ENCODE measurements at places on chromosomes 6 and 20. TPM values are rescaled to one million over a fixed set of nuclear protein-coding genes. Genes with fewer than 3 reads are reported as not detected.

Gene GHRH
- not detected for total RNA-seq

GRCh38 chr20:23446505-23446904 lies 6.2 kb downstream of the CST11 start:
- peak; percentile 83 for DNase-seq

Gene COL11A2
- under 0.01 TPM for total RNA-seq

Gene SLC26A8
- total RNA-seq = not detected

GRCh38 chr6:22471132-22471690 lies 98.2 kb upstream of the HDGFL1 start:
- peak; percentile 16 for DNase-seq

Gene SIRPD
- under 0.01 TPM for total RNA-seq

DNA sequence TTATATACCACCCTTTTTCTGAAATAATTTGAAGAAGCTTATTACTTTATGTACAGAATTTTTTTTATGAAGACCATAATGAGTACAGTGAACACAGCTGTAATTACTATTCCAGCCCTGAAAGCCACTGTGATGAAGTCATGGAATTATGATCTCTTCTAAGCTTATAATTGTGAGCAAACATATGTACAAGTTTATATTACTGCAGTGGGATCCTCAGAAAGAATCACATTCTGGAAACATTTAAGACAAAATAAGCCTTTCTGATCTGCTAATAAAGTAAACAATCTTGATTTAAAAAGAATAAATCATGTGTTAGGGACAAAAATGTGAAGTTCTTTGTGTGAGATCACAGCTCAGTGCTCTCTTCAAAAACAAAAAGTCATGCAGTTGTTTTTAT lies 560.4 kb downstream of the CD109 start:
- DNase-seq = peak; percentile 56

Gene TAGAP
- not detected for total RNA-seq

DNA sequence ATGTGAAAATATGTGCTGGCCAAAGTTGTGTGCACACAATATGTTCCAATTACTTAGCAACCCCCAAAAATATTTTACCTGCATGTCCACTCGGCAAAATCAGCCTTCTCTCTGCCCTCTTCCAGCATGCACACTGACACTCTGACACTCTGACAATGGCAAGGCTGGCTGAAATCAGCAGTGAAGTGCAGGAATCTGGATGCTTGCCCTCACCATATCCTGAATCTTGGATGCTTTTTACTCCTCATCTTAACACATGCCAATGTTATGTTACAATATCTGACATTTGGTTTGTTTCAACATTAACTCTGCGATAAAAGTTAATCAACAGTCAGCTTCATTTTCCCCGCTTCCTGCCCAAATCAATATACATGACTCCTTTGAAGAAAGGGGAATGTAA lies 203.2 kb downstream of the COL9A1 start:
- DNase-seq = no peak

- DNase-seq = no peak
Observed at GRCh38 chr6:24053057-24053456, 73.0 kb upstream of the NRSN1 start.

All from fibroblast of villous mesenchyme (primary cell).